ENCODE measurements at places on chromosomes 7 and 10.

GRCh38 chr7:96723622-96724021 lies 14.0 kb upstream of the SEM1 start:
- DNase-seq: no peak

- DNase-seq: peak; percentile 39
Observed at GRCh38 chr10:78472551-78472890, 438.9 kb downstream of the RPS24 start.

- DNase-seq: no peak
Observed at GRCh38 chr7:90005836-90006235, 148.4 kb upstream of the STEAP1 start.

GRCh38 chr10:14782691-14783363 lies 8.1 kb upstream of the FAM107B start:
- no peak for DNase-seq

GRCh38 chr7:138954545-138955475 lies 26.4 kb downstream of the KIAA1549 start:
- no peak for DNase-seq

DNA sequence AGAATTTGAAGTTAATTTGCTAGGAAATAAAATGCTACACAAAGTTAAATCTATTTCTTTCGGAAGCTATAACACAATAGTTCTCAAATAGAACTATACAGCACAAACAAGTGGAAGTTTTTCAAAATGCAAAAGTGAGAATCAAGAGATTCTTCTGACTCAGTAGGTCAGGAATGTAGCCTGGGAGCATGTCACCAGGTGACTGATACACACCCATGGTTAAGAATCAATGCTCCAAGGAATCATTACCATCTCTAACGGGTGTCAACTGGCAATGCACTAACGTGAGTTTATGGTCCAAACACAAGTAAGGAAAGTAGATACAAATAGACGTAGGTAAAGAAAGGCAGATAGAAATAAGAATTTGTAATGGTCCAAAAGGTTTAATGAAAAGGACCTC lies 170.5 kb downstream of the SRPK2 start:
- DNase-seq: no peak

GRCh38 chr10:70135684-70136083 lies 3.1 kb upstream of the AIFM2 start:
- DNase-seq: no peak

GRCh38 chr7:76060842-76061241 lies 12.9 kb downstream of the MDH2 start:
- DNase-seq: no peak

GRCh38 chr7:144735505-144736276 lies 100.2 kb downstream of the TPK1 start:
- DNase-seq: no peak

DNA sequence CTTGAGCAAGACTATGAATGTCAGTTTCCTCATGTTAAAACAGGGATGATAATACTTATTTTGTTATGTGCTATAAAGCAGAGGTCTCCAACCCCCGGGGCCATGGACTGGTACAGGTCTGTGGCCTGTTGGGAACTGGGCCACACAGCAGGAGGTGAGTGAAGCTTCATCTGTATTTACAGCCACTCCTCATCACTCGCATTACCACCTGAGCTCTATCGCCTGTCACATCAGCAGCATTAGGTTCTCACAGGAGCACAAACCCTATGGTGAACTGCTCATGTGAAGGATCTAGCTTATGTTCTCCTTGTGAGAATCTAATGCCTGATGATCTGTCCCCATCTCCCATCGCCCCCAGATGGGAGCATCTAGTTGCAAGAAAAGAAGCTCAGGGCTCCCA lies 365.3 kb upstream of the SMIM30 start:
- no peak for DNase-seq

GRCh38 chr10:8296090-8296733 lies 241.7 kb downstream of the GATA3 start:
- no peak for DNase-seq

GRCh38 chr7:115682507-115682906 lies 348.1 kb downstream of the TFEC start:
- no peak for DNase-seq

DNA sequence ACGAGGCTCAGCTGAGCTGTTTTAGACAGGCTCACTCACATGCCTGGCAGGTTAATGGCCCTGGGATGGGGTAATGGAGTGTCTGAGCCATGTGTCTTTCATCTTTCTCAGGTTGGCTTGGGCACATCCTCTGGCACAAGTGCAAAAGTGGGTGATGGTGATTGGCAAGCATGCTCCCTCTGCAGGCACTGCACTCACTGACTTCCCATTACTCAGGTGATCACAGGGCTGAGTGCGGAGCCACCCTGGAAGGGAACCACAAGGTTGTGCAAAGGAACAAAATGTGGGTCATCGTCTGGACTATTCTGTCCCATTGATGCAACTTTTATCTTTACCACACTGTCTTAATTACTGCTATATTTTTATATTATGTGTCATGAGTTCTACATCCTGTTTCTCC lies 244.1 kb upstream of the AKR1E2 start:
- no peak for DNase-seq

DNA sequence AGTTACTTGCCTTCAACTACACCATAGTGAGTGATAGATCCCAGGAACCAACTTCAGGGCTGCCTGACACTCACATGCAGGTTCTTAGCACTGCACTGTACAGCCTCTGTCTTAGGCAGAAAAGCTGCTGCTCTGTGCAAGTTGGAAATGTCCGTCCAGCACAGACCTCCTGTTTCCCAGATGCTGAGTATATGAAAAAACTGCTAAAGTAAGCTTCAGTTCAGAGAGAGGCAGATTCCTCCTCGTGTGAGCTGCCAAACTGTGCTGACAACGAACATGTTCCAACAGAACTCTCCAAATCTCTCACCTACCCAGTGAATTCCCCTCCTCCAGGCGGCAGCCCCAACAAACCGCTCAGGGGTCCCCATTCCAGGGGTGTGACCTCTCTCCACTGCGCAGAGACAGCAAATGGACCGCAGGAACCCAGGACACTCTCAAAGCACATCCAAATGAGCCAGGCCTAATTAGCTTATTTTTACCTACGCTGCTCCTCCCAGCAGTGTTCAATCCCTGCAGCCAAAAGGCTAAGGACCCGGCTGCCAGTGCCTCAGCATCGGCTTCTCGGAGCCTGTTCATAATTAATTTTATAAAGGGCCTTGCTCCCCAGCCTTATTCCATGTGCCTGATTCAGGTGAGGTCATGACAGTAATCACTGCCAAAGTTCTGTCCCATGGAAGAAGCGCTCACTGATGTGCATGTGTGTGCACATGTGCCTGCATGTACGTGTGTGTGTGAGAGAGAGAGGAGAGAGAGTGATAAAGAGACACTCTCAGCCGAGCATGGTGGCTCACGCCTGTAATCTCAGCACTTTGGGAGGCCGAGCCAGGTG lies 159.5 kb upstream of the AUTS2 start:
- DNase-seq: no peak

DNA sequence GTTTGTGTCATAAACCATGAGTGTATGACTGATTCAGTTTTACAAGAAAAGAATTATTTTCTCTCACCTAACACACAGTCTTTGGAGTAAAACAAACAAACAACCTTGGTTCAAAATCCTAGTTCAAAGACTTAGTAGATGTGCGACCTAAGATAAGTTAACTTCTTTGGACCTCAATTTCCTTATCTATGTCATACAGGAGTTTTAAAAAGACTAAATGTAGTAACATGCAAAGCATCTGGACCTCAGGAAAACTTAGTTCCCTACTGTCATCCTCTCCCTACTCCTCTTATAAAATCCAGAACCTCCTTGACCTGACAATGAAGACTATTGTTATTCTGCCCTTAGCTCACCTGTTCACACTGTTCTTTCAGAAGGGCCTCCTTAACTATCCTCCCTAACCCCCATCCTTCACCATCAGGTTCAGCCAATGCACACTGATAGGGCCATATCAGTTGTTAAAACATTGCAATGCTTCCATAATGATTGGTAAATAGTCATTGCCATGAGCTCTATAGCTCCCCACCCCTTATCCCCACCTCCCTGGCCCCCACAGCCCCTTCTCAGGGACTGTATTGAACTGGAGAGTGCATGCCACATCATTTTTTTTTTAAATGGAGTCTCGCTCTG lies 28.8 kb upstream of the CCNJ start:
- DNase-seq: no peak

GRCh38 chr10:1807196-1807595 lies 69.9 kb upstream of the ADARB2 start:
- DNase-seq: no peak

- DNase-seq: no peak
Observed at GRCh38 chr7:31100871-31101270, 48.8 kb downstream of the ADCYAP1R1 start.

DNA sequence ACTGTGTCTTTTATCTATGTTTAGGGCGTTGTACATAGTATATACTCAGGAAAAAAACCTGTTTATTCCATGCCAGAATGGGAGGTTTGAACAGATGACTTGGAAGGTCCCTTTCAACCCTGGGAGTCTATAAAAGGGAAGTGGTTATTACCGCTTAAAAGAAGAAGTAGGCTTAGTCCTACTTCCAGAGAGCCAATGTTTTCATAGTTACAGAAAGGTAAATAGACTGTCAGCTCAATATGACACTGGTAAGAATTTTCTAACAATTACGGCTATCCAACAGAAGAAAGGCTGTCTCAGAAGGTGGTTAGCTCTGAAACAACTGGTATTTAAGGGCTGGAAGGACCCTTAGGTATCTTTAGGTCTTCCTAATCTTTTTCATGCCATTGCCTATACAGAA lies 1.1 kb upstream of the TFAM start:
- no peak for DNase-seq

DNA sequence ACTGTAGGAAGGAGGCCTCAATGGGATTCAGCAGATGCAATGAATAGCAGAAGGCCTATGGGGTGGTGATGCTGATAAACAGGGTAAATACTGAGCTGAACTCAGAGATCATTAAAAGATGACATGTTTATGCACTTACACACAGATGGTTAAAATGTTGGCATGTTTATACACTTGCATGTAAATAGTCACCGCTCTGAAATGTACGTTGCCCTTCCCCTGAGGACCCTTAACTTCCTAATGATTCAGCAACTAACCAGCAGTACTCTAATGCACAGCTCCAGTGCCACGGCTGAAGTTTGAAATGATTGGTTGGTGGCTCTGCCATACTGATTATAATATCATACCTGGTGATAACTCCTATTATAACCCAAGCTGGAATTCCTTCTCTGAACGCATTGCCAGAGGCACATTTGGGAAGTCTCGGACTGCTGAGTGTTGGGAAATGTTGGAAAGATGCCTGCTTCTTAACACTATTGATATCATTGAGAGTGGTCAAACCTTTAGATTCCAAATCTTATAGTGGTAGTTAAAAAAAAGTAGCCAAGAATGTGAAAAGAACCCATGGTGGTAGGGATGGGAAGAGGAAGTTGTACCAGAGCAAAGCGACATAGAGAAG lies 3.7 kb upstream of the CAV1 start:
- DNase-seq: no peak

GRCh38 chr7:135510592-135511183 lies 786 bp upstream of the CNOT4 start:
- no peak for DNase-seq

- peak; percentile 0 for DNase-seq
Observed at GRCh38 chr7:126608339-126608776, 644.4 kb downstream of the GRM8 start.

DNA sequence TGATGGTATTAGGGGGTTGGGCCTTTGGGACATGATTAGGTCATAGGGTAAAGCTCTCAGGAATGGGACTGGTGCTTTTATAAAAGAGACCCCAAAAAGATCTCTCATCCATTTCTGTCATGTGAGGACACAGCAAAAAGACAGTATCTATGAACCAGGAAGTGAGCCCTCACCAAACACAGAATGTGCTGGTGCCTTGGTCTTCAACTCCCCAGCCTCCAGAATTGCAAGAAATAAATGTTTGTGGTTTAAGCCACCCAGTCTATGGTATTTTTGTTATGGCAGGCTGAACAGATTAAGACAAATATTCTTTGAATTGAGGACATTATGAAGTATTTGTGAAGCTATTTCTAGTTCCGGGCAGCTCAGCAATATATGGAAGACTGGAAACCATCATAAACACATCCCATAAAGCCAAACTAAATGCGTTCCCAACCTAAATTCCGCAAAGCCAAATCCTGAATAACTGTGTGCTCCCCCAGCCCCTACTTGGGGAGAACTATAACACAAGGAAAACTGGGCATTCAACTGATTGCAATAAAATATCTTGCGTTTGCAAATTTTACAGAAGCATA lies 153.7 kb downstream of the GALNT17 start:
- no peak for DNase-seq

DNA sequence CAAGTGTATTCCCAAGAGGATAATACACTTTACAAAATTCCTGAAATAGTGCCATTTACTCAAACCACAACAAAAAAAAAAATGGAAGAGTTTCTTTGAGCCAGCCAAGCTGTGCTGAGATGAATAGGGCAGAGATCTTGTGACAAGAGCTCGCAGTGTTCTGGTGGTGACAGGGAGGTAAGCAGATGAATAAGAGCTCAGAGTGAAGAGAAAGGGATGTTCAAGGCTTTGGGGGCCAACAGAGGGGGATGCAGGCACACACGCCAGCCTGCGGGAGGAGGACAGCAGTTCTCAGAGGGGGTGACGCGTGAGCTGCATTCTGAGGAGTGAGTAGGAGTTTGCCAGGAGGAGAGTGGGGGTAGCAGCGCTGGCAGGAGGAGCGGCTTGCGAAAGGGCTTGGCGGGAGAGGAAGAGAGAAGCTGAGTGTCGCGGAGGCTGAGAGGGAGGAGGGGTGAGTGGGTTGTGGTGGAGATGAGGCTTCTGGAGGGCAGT lies 194.4 kb upstream of the IMMP2L start:
- no peak for DNase-seq

- no peak for DNase-seq
Observed at GRCh38 chr7:50411332-50411731, 38.8 kb downstream of the FIGNL1 start.

- no peak for DNase-seq
Observed at GRCh38 chr7:103795787-103796186, 193.7 kb downstream of the RELN start.

GRCh38 chr10:51733057-51733456 lies 33.7 kb upstream of the CSTF2T start:
- DNase-seq: no peak

GRCh38 chr10:48237259-48238250 lies 36.9 kb downstream of the FRMPD2 start:
- DNase-seq: no peak

DNA sequence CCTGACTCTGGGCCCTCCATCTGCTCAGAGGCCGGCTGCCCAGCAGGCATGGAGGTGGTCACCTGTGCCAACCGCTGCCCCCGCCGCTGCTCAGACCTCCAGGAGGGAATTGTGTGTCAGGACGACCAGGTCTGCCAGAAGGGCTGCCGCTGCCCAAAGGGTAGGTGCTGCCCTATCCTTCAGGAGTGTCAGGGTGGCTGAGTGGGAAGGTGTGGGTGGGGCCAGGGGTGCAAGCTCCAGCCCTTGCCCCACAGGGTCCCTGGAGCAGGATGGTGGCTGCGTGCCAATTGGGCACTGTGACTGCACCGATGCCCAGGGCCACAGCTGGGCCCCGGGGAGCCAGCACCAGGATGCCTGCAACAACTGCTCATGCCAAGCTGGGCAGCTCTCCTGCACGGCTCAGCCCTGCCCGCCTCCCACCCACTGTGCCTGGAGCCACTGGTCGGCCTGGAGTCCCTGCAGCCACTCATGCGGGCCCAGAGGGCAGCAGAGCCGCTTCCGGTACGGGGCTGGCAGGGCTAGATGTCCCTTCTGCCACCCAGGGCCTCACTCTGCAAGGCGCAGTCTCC lies 17.5 kb upstream of the ZNF862 start:
- DNase-seq: no peak
